ENCODE measurements at places on chromosomes 1 and 21. TPM values are rescaled to one million over a fixed set of nuclear protein-coding genes. Genes with fewer than 3 reads are reported as not detected.

GRCh38 chr1:217140041-217140901 lies 417.0 kb upstream of the ESRRG start:
- no peaks in the 10 kb centered on the region for H3K4me1 ChIP-seq
- H3K27ac ChIP-seq: no peak overlapping the region
- no peaks in the 10 kb centered on the region for H3K27me3 ChIP-seq
- no peaks in the 10 kb centered on the region for H3K36me3 ChIP-seq

GRCh38 chr1:212597487-212597886 lies 11.1 kb upstream of the ATF3 start:
- no peaks in the 10 kb centered on the region for H3K36me3 ChIP-seq
- DNase-seq: no peak
- H3K27ac ChIP-seq: no peak overlapping the region
- no peak overlapping the region for H3K4me3 ChIP-seq
- H3K27me3 ChIP-seq: no peaks in the 10 kb centered on the region

GRCh38 chr1:88088481-88088880 lies 595.6 kb upstream of the PKN2 start:
- no peaks in the 10 kb centered on the region for H3K4me1 ChIP-seq
- H3K27ac ChIP-seq: no peak overlapping the region
- H3K4me3 ChIP-seq: no peak overlapping the region
- no peaks in the 10 kb centered on the region for H3K36me3 ChIP-seq
- no peak for DNase-seq
- no peaks in the 10 kb centered on the region for H3K27me3 ChIP-seq

GRCh38 chr1:179599623-179600249 lies 8.1 kb downstream of the TDRD5 start:
- no peaks in the 10 kb centered on the region for H3K27me3 ChIP-seq
- H3K36me3 ChIP-seq: no peaks in the 10 kb centered on the region
- H3K27ac ChIP-seq: no peak overlapping the region
- no peak for DNase-seq
- H3K4me3 ChIP-seq: no peak overlapping the region
- no peaks in the 10 kb centered on the region for H3K4me1 ChIP-seq

GRCh38 chr1:53166912-53167311 lies 24.5 kb upstream of the SLC1A7 start:
- H3K27me3 ChIP-seq: no peaks in the 10 kb centered on the region
- H3K36me3 ChIP-seq: no peaks in the 10 kb centered on the region
- H3K4me1 ChIP-seq: no peaks in the 10 kb centered on the region
- DNase-seq: no peak
- H3K27ac ChIP-seq: no peak overlapping the region

DNA sequence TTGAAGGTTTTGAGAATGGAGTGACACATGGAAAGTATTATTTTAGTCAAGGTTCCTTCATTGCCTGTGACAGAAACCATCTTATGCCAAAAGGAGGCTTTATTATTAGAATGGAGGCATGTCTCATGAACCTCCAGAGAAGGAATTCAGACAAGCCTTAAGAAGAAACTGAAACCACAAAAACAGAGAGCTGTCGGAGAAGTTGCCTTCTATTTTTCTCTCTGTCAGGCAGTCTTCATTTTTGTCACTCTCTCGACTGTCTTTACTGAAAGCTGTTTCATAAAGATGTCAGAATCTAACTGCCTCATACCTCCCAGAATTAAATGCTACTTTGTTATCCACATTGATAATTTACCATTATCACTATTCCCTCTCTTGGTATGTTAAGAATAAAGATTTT lies 434.7 kb upstream of the ADGRL4 start:
- no peak overlapping the region for H3K27ac ChIP-seq
- H3K27me3 ChIP-seq: no peaks in the 10 kb centered on the region
- no peak for DNase-seq
- H3K36me3 ChIP-seq: no peaks in the 10 kb centered on the region
- no peak overlapping the region for H3K4me3 ChIP-seq

The NHLH2 gene
- total RNA-seq: not detected
